ENCODE measurements at places on chromosomes 5 and 9. TPM values are rescaled to one million over a fixed set of nuclear protein-coding genes. Genes with fewer than 3 reads are reported as not detected.

SPAG8 gene
- total RNA-seq = 0.24 TPM

DNA sequence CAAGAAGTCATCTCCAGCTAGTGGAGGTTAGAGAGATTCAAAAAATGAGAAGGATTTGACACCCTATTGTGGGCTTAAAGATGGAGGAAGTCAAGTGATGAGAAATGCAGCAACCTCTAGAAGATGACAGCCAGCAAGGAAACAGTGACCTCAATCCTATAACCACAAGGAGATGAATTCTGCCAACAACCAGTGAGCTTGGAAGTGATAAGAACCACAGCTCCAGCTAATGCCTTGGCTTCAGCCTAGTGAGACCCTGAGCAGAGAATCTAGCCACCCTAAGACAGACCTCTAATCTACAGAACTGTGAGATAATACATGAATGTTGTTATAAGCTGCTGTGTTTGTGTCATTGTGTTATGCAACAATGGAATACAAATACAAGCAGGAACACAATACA is 262.4 kb downstream of the GRIA1 start:
- DNase-seq = no peak

- no peak for DNase-seq
Observed at GRCh38 chr9:93573516-93573828, 2.9 kb upstream of the PHF2 start.

- DNase-seq = peak; percentile 96
Observed at GRCh38 chr5:58891086-58891970, 308.5 kb downstream of the RAB3C start.

GRCh38 chr9:4389755-4390154 is 89.9 kb upstream of the GLIS3 start:
- no peak for DNase-seq

- DNase-seq = no peak
Observed at GRCh38 chr5:14663734-14664269, 716 bp upstream of the OTULIN start.

DNA sequence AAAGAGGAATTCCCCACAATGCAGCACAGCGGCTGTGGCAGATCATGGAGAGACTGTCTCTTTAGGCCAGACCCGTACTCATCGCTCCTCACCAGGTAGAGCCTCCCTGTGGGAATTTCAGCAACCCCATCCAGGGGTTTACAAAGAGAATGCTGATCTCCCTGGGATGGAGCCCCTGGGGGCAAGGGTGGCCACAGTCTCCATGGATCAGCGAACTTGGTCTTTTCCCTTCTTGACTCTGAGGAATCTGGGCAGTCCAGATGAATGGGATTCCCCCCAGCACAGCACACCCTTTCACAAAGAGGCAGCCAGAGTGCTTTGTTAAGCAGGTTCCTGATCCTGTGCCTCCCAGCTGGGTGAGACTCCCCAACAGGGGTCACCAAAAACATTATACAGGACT is 108.7 kb upstream of the RGMB start:
- DNase-seq = no peak

- no peak for DNase-seq
Observed at GRCh38 chr5:72519111-72519510, 11.9 kb upstream of the ZNF366 start.

PCDHGB2 gene
- 0.34 TPM for total RNA-seq

DNA sequence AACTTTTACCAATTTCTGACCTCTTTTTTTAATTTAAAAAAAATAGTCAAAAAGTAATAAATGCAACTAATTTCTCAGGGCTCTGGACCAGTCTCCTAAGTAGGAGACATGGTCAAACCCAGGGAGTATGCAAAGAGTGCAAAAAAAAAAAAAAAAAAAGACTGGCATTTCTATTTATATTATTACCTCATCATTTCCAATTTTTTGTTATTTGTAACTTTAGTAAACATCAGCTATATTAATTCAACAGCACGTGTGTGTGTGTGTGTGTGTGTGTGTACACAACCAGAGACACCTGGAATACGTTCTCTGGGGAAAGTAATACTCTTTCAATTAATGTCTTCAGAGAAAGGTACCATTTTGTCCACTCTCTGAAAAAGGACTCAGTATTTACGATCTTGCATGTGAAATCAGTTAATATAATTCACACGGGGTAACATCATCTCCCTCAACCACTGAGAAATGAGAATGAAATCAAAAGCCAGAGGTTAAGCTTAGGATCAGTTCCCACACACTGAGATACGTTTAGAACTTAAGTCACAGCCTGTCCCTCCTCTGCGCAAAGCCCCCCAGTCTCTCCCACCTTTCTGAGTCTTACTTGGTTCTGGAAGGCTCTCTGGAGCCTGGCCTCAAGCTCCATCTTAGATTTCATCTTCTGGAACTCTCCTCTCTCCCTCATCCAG is 21.9 kb downstream of the ZNF608 start:
- DNase-seq = no peak

DNA sequence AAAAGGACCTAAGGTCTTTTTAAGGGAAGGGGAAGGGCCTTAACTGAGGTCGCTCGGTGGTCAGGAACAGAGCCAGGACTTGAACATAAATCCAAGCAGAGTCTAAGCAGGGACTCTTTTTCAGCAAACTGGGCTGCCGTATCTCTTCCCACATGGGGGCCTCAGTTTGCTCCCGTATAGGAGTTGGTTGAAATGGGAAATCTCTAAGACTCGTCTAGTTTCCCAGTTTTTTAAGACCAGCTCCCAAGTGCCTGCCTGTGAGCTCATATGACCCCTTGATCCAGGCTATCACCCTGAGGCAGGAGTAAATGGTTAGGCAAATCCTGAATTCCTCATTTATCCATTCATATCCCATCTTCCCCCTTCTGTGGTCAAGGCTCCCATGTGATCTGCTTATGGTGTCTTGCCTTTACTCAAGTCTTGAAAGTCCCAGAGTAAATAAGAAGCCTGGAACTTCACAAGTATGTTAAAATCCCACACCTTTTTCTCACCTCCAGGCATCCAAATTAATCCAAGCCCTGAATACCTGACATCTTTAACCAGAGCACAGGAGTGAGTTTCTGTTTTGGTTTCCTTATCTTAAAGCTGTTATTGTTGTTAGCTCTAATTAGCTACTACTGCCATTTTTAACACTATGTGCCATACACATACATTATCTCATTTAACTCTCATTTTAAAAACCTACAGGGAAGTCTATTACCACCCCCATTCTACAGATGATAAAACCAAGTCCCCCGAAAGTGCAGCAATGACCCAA is 3.0 kb downstream of the ARSI start:
- no peak for DNase-seq

DNA sequence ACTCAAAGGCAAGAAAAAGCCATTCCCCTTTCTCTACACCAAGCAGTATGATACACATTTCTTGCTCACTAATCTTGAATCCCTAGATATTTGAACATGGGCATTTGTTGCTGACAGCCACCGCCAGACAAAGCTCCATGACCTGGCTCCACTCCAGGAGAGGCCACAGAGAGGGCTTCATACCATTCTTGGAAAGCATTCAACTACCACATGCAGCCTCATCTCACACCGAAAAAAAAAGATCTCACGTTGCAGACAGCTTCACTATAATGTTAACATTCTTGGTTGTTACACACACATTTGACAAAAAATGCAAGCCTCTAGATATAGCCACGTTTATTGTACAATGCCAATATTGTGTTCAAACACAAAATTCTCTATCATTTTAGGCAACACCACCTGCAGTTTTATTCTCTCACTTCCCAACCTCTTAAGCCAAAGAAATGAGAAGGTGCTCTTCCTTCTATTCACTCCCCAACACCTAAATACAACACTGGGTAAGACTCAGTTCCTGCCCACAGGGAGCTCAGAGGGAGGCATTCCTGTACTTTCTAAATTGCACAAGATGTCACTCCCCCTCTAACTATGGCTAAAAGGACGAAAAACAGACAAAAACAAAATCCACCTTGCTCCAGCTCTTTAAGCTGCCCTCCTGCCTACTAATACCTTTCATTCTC is 222.4 kb downstream of the TSSK1B start:
- DNase-seq = no peak

Data from Caki2 (cell line).